Karpas-422 (cell line): ENCODE measurements at places on chromosomes 1 and 21.

DNA sequence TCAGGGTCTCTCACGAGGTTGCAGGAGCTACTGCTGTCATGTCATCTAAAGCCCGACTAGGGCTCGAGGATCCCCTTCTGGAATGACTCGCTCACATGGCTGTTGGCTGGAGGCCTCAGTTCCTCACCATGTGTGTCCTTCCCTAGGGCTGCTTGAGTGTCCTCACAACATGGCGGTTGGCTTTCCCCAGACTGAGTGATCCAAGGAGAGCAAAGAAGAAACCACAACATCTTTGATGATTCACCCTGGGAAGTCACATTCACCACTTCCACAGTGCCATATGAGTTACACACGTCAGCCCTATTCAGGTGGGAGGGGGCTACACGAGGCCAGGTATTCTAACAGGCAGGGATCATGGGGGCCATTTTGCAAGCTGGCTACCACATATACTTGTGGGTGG, 64.9 kb downstream of the FHAD1 start:
- H3K36me3 ChIP-seq: no peaks in the 10 kb centered on the region
- DNase-seq: no peak
- no peaks in the 10 kb centered on the region for H3K27me3 ChIP-seq
- H3K27ac ChIP-seq: no peak overlapping the region

- H3K4me3 ChIP-seq: no peak overlapping the region
- no peaks in the 10 kb centered on the region; the same call in 1 of the 2 replicates for H3K36me3 ChIP-seq
- no peak for DNase-seq
- no peak overlapping the region for H3K27ac ChIP-seq
- H3K4me1 ChIP-seq: no peaks in the 10 kb centered on the region
Measured at GRCh38 chr21:46111857-46112724, 14.2 kb downstream of the COL6A2 start.

DNA sequence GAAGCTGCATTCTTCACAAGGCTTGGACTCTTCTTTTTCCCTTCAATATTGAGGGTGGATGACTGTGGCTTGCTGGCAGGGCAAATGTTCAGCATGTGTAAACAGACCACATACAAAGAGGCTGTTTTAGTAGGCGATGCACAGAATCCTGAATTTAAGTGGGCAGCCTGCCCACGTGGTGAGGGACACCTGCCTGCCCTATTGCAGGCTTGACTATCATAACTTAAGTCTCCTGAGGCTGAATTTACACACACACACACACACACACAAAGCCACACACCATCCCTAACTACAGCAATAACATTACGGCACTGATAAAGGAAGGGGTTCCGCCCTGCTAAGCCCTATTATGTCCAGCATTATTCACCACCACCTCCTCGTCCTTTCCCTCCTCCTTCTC, 15.9 kb downstream of the SYT2 start:
- DNase-seq: no peak
- H3K4me3 ChIP-seq: no peak overlapping the region
- H3K4me1 ChIP-seq: no peaks in the 10 kb centered on the region
- H3K36me3 ChIP-seq: no peaks in the 10 kb centered on the region

DNA sequence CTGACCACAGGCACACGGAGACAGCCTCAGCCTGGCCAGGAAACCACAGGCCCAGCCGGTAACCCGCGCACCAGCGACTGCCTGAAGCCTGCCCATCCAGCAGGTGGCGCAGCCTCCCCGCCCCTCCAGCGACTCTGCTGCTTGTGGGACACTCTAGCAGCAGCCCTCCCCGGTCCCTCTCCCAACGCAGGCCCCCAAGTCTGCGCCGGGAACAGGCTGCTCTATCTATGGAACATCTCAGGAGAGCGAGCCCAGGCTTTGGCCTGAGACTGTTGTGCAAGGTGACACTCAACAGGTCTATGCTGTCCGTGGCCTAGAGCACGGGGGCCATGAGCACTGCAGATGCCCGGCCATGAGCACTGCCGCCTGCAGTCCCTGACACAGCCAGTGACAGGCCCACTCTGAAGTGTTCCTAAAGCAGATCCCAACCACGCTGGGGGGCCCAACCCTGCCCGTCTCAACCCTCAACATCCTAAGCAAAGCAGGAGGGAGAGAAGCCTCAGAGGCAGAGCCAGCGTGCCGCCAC, 28.4 kb downstream of the WDR4 start:
- DNase-seq: no peak
- H3K27me3 ChIP-seq: no peaks in the 10 kb centered on the region
- no peaks in the 10 kb centered on the region for H3K4me1 ChIP-seq
- H3K27ac ChIP-seq: no peak overlapping the region
- H3K36me3 ChIP-seq: peaks cover 16% of the 10 kb centered on the region

GRCh38 chr1:4275083-4275482, 375.0 kb upstream of the C1orf174 start:
- no peaks in the 10 kb centered on the region for H3K36me3 ChIP-seq
- no peak for DNase-seq
- H3K27me3 ChIP-seq: no peaks in the 10 kb centered on the region; the same call in 1 of the 2 replicates

DNA sequence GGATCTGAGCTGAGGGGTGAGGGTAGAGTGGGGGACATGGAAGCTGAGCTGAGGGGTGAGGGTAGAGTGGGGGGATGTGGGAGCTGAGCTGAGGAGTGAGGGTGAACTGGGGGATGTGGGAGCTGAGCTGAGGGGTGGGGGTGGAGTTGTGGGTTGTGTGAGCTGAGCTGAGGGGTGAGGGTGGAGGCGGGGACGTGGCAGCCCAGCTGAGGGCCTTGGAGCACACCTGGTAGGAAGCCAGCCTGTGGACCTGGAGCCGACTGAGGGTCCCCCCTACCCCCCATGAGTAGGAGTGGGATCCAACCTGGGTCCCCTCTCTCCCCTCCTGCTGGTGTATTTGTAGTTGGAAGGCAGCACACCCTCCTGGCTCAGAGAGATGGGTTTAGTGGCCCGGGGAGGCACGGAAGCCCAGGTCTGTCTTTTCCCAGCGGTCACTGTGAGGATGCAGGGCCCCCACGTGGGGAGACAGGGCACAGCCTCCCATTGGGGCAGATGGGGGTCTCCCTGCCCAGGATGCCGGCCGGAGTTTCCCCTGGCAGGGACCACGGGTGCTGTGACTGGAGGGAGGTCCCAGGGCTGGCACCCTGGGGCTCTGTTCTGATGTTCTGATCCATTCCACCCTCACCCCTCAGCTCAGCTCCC, 13.2 kb upstream of the NPHP4 start:
- no peaks in the 10 kb centered on the region for H3K4me1 ChIP-seq
- no peaks in the 10 kb centered on the region for H3K36me3 ChIP-seq
- no peak overlapping the region for H3K27ac ChIP-seq
